CD4-positive, alpha-beta T cell treated with Interleukin-15 for 4 hours (primary cell): ENCODE measurements at places on chromosomes 6 and 20.
A peak's percentile ranks its signal among the peaks of the same experiment; 100 is the strongest.

GRCh38 chr20:38460040-38460623, 12.5 kb upstream of the RALGAPB start:
- no peak for DNase-seq

GRCh38 chr6:157316871-157317814, 6.2 kb downstream of the TMEM242 start:
- peak; percentile 6 for DNase-seq

DNA sequence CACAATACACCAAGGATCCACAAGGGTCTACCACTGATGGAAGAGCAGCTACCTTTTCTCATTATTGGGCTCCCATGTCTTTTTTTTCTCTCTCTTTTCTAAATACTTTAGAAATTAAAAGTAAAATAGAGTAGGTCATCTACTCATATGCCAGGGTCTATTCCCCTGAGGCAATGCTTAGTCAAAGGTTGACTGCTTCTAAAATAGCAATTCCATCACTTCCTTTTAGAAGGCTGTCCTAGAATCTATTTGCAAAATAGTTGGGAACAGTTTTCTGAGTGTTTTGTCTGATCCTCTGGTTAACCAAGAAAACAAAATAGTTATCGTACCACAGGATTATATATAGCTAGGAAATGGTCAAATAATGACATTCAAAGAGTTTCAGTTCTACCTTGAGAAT, 174.1 kb downstream of the COL21A1 start:
- no peak for DNase-seq

GRCh38 chr6:129500958-129501739, 208.8 kb downstream of the ARHGAP18 start:
- DNase-seq: peak; percentile 31

DNA sequence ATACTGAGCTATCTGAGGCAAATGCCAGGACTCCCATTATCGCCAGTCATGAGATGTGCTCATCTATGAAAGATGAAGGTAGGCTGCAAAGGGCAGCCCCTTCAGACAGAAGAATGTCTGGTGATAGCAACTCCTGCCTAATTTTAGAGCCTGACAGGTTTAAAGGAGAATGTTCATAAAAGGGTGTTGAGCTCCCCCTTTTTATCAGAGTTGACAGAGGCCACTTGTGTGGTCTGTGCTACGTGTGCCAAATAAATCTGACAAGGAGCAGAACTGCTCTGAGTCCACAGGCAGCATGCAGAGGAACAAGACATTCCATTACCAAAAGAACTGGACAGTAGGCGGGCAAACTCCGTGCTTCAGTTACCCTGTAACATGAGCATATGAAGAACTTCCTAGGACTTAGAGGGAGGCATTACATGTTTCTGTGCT, 101.8 kb downstream of the PREP start:
- DNase-seq: no peak

GRCh38 chr6:116922853-116923548, 46.0 kb downstream of the RFX6 start:
- DNase-seq: no peak

GRCh38 chr6:10595731-10596664, 74.8 kb downstream of the GCNT2 start:
- no peak for DNase-seq

DNA sequence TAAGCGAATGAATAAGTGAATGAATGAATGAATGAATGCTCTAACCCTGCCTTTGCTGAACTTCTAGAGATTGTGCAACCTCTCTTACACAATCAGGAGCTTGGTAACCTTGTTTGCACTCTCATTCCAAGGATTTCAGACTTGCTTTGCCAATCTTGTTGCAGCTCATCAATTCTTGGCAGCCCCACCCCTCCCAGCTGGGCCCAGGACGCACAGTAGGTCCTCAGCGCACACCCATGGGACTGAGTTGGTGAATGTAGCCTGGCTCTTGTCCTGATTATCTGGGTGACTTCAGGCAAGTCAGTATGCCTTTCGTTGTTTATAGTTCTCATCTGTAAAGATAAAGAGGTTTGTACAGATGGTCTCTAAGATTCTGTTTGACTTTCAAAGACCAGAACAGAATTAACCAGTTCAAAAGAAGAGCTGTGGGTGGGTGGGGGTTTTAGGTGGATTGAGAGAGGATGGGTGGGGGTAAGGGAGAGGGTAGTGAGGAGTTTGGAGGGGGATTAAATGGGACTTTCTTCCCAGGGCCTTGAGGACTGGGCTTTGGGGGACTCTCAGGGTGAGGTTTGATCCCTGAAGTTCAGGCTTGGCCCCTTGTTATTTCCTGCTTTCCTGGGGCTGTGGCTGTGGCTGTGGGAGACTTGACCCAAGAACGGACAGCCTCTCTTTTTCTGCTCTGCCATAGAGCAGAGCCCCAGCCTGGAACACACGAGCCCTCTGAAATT, 33.2 kb downstream of the VEGFA start:
- no peak for DNase-seq
